ENCODE measurements at places on chromosomes 4 and X. TPM values are rescaled to one million over a fixed set of nuclear protein-coding genes. Genes with fewer than 3 reads are reported as not detected.

DNA sequence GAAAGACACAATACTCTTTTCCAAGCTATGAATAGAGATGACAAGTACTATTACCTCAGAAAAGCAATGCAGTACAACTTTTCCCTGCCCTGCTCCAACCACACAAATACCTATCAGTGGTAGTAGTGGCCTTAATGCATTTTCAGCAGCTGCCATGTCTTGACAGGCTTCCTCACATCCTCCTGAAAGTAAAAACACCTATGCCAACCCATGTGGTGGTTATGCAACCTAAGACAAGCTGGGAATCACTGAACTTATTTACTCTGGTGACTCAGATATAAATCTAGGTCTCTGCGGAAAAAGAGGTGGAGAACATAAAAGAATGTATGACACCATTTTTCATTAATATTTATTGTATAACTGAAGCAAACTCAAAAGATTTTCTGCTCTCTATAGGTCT lies 14.5 kb downstream of the WDFY3 start:
- no peak for DNase-seq

ABRAXAS1 gene
- total RNA-seq, result 22.6 TPM

PAGE3 gene
- total RNA-seq, result not detected

CLIC2 gene
- total RNA-seq, result 0.43 TPM

INTU gene
- 0.50 TPM for total RNA-seq

All from activated CD4-positive, alpha-beta T cell treated with anti-CD3 and anti-CD28 coated beads for 36 hours (primary cell).